ENCODE measurements at places on chromosomes 16 and 17. TPM values are rescaled to one million over a fixed set of nuclear protein-coding genes. Genes with fewer than 3 reads are reported as not detected.

GJC1 gene
- 22.1 TPM for total RNA-seq

ARHGDIG gene
- total RNA-seq, result 1.0 TPM

CHAD gene
- total RNA-seq, result 2.4 TPM

TAC4 gene
- 0.75 TPM for total RNA-seq

GRCh38 chr17:56451629-56452028 is 141.9 kb upstream of the NOG start:
- no peak for DNase-seq

- DNase-seq, result peak; percentile 9
These were observed 825 bp downstream of the HEATR6 start for GRCh38 chr17:60077672-60078519.

SOST gene
- not detected for total RNA-seq

CACNG5 gene
- not detected for total RNA-seq

ARL6IP1 gene
- total RNA-seq, result 70.0 TPM

ZNF205 gene
- 14.1 TPM for total RNA-seq

DNA sequence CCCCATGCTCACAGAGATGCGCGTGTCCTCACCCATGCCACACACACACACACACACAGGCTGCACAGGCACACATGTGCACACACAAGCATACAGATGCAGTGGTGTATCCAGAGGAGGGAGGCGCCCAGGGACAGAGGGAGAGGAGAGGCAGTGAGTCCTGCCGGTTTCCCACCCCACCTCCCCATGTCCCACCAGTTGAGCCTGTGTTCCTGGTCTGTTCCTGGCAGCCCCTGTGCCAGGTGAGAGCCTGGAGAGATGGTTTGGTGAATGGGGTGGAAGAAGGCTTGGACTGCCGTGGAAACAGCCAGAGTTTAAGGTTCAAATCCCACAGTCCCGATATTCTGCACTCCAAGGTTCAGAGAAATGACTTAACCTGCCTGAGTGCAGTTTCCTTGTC is 10.2 kb upstream of the FADS6 start:
- no peak for DNase-seq

DNA sequence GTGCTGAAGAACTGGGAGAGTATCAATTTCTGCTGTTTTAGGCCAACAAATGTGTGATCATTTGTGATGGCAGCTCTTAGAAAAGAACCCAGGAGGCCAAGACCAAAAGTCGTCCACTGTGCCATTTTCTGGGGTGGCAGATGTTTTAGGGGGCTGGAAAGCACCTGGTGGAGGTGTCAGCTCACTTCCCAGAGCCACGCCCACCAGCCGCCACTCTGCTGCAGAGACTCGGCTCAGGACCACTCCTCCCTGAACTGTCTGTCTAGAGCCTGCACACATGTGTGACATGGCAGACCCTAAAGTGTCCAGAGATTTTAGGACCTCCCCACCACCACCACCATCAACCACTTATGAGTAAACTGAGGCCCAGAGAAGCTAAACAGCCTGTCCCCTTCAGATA is 23.9 kb upstream of the RPL38 start:
- no peak for DNase-seq

DNA sequence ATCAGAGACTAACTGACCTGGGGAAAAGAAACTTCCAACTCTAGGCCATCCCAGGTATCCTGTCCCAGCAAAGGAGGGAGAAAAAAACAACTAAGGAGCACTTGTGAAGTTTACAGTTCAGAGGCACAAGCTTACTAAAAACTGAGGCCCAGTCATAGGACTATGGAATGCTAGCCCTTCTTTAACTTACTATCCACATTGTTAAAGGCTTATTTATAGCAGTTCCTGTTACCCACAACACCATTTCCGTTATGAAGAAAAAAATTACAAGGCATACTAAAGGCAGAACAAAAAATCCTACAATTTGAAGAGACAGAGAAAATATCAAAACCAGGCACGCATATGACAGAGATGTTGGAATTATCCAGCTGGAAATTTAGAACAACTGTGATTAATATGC is 159.1 kb downstream of the CDH11 start:
- DNase-seq, result no peak

GRCh38 chr17:80441133-80441578 is 26.2 kb downstream of the ENDOV start:
- peak; percentile 74 for DNase-seq

GRCh38 chr16:82043680-82044584 is 8.9 kb downstream of the HSD17B2 start:
- no peak for DNase-seq

- no peak for DNase-seq
These were observed 5.4 kb upstream of the SLC5A2 start for GRCh38 chr16:31477220-31478216.

GRCh38 chr17:58756246-58757161 is 850 bp downstream of the PPM1E start:
- DNase-seq, result peak; percentile 13

DNA sequence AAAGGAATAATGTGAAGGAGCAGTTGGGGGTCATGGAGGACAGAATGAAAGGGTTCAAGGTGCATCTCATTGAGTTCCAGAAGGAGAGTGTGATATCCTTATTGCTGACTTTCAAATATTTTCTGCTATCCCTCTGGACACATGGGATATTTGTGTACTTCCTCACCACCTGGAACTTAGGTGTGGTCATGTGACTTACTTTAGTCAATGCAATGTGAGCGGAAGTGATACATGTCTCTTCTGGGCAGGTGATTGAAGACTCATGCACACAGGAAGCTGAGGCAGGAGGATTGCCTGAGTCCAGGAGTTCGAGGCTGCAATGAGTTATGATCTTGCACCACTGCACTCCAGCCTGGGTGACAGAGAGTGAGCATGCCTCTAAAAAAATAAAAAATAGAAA is 36.7 kb upstream of the TANC2 start:
- DNase-seq, result no peak

All from muscle of leg (tissue), 16 donors.